Ureter (tissue), 1 donor: ENCODE measurements at places on chromosomes 3 and 15. TPM values are rescaled to one million over a fixed set of nuclear protein-coding genes. Genes with fewer than 3 reads are reported as not detected.

DNA sequence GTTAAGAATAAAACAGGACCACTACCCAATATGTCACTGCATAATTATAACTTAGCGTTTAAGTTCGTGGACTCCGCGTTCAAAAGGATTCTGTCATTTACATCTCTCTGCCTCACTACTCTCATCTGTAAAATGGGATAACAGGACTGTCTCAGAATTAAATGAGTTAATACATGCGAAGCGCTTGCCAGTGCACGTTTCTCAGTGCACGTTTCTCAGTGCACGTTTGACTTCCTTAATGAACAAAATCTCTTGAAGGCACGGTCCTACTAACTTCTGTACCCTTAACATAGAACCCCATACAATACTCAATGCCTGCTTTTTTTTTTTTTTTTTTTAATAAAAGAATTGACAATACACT, 499 bp downstream of the RABL3 start:
- DNase-seq: no peak

SLC9C1 gene
- total RNA-seq: 0.13 TPM

- no peak for DNase-seq
These were observed 90.5 kb downstream of the LPP start for GRCh38 chr3:188244395-188244861.

GRCh38 chr3:156413293-156413892, 141.5 kb downstream of the SSR3 start:
- DNase-seq: no peak

SEMA3B gene
- total RNA-seq: 18.2 TPM

DNA sequence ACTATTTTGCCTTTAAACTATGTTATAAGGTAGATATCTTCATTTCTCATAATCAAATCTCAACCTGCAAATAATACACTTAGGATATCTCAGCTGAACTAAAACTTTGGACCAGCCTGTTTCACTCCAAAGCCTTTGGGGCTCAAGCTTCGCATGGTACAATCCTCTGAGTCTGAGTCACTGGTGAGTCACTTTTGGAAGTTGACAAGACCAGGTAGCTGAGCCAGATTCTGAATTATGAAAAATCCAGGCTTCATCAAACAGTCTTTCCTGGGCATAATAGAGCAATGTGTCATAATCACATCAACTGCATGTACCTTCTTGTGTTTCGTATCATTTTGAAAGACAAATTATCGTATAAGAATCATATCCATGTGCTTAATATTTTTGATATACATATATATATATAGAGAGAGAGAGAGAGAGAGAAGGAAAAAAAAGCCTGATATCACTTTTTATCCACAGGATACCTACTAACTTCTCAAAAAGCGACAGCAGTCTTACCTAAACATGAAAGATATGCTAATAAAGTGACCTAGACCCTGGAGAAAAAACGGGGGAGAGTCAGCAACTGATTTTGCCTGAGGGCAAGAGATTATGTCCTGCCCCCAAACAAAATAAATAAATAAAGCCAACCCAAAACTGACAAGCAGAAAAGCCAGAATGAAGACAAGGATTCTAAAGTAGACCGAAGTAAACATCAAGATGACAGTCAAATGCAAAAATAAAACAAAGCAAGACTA, 263.9 kb upstream of the TGFBR2 start:
- peak; percentile 67 for DNase-seq

PARP6 gene
- total RNA-seq: 103 TPM

DNA sequence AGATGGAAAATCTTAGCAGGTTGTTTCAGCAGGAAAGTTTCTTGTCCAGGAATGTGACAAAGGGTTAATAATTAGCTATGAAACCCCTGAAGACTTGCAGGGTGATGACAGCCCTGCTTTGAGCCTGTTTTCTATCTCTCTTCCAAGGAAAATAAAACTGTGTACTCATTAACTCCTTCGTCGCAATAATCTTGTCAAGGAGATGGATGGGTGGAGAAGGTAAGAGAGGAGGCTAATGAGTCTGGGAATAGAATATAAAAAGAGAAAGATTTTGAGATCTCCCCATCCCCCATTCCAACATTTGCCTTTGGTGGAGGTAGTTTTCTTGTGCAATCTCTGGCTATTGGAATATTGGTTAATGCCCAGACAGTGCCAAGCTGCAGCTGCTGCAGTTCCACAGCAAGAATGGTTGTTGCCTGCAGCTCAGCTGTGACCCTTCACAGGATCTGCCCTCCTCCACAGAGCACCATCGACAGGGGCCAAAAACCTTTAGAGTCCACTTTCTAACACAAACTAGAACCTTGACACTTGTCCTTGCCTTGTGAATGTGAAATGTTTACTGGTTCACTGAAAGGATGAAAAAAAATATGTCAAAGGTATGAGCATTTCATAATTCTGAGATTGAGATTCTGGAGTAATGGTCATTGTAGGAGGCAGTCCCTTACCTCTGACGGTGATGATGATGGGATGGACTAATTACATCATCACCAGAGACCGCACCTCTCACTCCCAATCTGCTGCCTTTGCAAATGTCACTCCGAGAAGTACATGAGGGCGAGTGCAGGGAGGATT, 4.2 kb upstream of the LRIG1 start:
- no peak for DNase-seq

DNA sequence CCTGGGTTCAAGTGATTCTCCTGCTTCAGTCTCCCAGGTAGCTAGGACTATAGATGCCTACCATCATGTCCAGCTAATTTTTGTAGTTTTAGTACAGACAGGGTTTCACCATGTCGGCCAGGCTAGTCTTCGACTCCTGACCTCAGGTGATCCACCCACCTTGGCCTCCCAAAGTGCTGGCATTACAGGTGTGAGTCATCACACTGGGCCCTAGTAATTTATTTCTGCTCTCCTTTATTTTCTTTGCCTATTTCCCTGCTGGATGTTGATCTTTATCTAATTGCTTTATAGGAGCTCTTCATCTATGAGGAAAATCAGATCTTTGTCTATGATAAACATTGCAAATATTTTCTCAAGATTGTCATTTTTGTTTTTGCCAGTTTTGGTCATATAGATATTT, 31.7 kb downstream of the UQCC5 start:
- DNase-seq: no peak

DNA sequence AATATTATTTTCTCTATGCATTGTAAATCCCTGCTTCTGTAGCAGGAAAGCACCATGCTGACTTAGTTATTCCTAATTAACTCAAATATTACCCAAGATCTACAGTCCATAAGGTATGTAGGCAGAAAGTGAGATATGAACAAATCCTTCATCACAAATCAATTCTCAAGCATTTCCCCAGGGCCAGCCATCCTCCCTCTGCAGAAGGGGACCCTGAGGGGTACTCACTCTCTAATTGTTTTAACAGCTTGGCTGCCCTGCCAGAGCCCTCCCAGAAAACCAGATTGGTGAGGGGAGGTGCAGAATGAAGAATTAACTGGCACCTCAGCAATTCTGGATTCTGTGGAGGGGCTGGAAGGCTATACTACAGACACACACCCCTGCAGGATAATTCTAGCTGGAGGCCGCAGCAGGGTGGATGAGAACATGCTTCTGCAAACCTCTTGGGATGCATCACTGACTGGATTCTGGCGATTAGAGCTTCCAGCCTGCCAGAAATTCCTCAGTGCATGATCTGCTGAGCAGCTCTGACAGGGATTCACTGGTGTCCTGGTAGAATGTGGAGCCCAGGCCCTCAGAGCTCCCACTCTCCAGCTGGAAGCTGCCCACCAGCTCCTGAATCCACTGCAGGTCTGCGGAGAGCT, 88.6 kb upstream of the HERC1 start:
- no peak for DNase-seq

GRCh38 chr15:85125056-85125661, 143.5 kb downstream of the PDE8A start:
- no peak for DNase-seq

ACKR4 gene
- total RNA-seq: 10.4 TPM

GRCh38 chr3:105255350-105255749, 111.4 kb upstream of the ALCAM start:
- DNase-seq: no peak

DNA sequence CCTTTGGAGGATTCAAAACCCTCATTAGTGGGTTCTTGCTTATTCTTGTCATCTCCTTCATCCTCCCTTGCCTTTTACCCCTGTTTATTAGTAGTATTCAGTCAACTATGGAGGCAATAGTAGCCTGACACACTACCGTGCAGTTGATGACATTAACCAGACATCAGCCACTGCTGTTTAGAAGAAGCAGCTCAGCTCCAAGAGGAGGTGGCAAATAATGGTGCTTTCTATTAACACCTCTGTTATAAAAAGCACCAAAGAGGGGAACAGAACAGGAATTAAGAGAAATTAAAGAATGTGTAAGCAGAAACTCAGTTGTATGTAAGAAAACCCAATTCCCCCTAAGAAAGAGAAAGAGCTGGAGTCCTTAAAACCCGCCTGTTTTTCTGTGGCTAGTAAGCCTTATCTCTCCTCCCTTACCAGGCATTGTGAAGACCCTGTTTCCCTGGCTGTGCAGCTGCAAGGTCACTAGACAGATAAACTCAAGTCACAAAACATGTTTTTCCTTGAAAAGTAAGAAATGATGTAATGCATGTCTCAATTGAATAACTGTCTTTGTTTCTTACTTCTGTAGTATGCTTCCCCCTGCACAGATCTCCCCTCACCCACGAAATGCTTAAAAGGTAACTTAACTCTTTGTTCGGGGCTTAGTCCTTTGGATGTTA, 21.2 kb downstream of the CCR4 start:
- DNase-seq: no peak

GRCh38 chr15:78641102-78641748, at the start of gene CHRNB4:
Gene CHRNB4, minus strand, starts transcription at chr15:78641210. Its CDS starts 77 bp downstream, at chr15:78641133.
- no peak for DNase-seq

DNA sequence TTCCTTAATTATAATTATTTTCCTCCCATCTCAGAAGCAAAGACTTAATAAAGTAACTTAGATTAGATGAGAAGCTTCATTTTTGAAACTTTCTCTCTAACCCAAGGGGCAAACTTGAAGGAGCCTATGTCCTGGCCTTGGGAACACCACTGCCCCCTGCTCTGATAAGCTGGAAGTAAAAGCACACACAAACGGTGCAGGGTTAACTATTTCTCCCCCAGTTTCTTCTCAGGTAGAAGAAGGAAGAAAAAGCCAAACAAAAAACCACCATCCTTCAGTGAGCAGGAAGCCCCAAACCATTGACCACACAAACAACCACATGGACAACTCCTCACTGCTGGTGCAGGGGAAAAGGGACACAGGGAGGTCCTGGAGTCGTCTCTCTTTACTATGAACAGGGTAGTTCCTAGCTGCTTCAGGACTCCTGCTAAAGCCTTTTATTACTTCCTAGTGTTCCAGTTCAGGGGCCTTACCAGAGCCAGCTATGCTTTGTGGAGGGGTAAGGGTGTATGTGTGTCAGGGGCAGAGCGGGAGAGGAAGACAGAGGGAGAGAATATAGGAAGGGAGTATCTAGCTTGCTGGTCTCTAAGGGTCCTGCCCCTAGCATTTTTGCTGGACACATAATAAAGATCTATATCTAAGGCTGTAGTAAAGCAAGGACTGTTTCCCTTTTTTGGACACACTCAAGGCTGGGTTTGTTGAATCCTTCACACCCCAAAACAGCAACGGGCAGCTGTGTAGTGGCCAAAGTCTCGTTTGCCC, 94.0 kb upstream of the UMPS start:
- no peak for DNase-seq

RTP1 gene
- total RNA-seq: not detected

EPHB3 gene
- 4.9 TPM for total RNA-seq

GRCh38 chr15:66919421-66919820, 146.0 kb upstream of the SMAD3 start:
- DNase-seq: no peak

GRCh38 chr3:105394177-105394576, 27.5 kb downstream of the ALCAM start:
- DNase-seq: no peak

DNA sequence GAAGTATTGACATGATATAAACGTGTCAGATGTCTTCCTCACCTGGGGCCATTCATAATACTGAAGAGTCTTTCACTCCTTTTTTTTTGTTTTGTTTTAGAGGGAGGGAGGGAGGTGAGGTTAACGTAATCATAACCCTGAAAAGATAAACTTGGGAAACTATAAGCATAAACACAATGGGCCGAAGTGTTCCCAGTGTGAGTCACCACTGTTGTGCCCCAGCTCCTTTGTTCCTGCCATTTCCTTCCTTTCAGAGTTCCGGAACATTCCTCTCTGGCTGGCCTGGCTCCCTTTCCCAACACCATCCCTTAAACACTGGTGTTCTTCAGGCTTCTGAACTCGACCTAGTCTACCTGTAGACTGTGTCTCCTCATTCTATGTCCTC, 18.6 kb downstream of the PLD1 start:
- no peak for DNase-seq

GRCh38 chr3:197014024-197014423, 15.6 kb downstream of the MELTF start:
- DNase-seq: no peak

- DNase-seq: no peak
These were observed 16.2 kb downstream of the CEP19 start for GRCh38 chr3:196695849-196696226.

GRCh38 chr3:18233987-18234716, 191.0 kb downstream of the SATB1 start:
- DNase-seq: no peak

TRIM42 gene
- total RNA-seq: not detected

DNA sequence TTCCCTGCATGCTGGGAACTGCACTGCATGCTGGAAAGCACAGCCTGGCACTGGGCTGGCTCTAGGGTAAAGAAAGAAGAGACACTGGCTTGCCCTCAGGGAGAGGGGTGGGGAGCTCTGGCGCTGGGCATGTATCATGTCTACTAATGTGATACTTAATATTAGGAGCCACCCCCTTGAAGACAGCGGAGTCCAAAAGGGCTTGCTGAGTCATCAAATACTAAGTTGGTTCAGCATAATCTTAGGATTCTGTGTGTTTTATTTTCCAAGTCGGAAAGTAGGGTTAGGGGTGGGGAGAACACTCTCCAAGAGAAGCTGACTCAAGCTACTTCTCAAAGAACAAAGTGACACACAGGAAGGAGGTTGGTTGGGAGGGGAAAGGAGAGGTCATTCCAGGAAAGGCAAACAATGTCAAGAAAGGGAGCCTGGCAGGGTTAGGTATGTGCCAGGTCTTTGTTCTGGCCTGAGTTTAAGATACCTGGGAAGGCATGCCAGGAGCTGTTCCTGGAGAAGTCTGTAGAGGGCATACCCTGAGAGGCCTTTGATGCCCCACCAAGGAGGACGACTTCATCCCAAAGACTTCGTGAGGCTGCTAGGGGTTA, 237.8 kb upstream of the NR2E3 start:
- no peak for DNase-seq

- no peak for DNase-seq
These were observed 265.3 kb upstream of the POU1F1 start for GRCh38 chr3:87541723-87542122.

DNA sequence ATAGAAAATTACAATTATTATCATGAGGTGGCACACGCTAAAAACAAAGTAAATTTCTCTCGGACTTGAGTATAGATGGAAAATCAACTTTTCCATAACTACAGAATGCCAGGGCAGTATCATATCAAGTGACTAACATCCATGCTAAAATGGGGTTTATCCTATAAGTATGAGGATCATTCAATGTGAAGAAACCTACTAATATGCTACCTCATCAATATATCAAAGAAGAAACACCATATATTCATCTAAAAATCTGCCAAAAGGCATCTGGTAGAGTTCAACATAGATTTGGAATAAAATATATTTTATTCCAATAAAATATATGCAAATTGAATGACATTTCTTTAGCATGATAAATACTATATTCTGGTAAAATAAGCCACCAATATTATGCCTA, 894.4 kb downstream of the MCTP2 start:
- no peak for DNase-seq

- DNase-seq: no peak
These were observed 147.4 kb downstream of the CMSS1 start for GRCh38 chr3:99965077-99965476.

- DNase-seq: no peak
These were observed 98.2 kb upstream of the TBC1D5 start for GRCh38 chr3:17840651-17841050.

GRCh38 chr15:40773496-40773895, 3.7 kb downstream of the C15orf62 start:
- DNase-seq: no peak
